Activated CD8-positive, alpha-beta memory T cell treated with anti-CD3 and anti-CD28 coated beads, Interleukin-2, amount 10 ng/mL, durations not matched to agents 7 days and 5 days (primary cell): ENCODE measurements at places on chromosomes 1 and 21. TPM values are rescaled to one million over a fixed set of nuclear protein-coding genes. Genes with fewer than 3 reads are reported as not detected.

- H3K36me3 ChIP-seq = peaks cover 25% of the 10 kb centered on the region
- no peak for DNase-seq
- H3K4me3 ChIP-seq = no peak overlapping the region
- no peaks in the 10 kb centered on the region for H3K27me3 ChIP-seq
- H3K4me1 ChIP-seq = peaks cover 24% of the 10 kb centered on the region
- H3K27ac ChIP-seq = no peak overlapping the region
Measured at GRCh38 chr1:150692720-150693119, 4.2 kb downstream of the GOLPH3L start.

DNA sequence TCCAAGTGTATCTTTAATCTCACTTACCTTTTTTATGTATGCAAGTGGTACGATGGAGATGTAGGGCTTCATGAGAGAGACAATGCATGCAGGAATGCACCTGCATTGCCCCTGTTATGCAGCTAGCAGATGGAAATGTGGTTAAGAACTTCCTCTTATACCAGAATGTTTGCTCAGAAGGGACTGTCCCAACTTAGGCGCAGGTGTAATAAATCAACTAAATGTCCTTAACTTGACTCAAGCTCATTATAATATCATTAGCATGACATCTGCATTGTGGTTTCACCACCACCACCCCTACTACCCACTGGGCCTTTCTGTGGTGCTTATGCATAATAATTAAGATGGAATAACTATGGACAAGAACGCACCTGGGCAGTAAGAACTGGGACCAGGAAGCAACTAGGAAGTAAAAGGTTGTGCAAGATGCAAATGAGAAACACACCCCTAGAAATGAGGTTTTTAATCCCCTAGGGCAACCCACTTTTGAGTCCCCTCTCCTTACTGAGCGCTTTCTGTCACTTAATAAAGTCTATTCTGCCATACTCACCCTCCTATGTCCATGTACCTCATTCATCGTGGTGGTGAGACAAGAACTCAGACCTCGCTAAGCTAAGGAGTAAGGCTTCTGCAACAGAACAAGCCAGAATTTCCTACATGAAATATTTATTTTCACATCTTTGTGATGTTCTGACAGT lies 1103.3 kb upstream of the B3GALT2 start:
- H3K36me3 ChIP-seq = no peaks in the 10 kb centered on the region
- peaks cover 10% of the 10 kb centered on the region for H3K4me1 ChIP-seq
- no peak overlapping the region for H3K4me3 ChIP-seq
- no peak overlapping the region for H3K27ac ChIP-seq
- peak; percentile 41 for DNase-seq

DNA sequence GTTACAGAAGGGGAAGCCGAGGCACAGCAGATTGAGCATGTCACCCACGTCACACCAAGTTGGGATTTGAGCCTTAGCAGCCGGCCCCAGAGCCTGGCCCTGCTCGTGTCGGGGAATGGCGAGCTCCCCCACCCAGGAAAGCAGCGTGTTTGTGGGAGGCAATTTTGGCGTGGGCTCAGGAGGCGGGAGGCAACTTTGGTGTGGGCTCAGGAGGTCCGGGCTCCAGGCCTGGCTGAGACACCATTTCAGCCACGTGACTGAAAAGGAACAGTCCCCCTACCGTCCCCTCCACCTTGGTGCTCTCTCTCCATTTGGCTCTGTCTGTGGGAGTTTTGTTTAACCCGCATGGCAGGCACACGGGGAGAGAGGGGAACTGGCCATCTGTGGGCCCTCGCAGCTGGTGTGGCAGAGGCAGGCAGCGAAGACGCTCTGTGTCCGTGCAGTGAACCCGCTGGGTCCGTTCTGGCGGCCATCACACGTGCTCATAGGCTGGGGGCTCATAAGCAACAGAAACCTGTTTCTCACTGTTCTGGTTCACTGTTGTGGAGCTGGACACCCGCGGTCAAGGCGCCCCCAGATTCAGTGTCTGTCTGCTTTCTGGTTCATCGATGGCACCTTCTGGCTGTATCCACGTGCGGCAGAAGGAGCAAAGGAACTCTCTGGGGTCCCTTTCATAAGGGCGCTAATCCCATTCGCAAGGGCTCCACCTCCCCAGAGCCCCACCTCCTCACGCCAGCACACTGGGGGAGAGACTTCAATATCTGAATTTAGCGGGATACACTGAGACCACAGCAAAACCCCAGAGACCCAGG lies 110.2 kb downstream of the CRYAA start:
- no peak for DNase-seq
- no peak overlapping the region for H3K27ac ChIP-seq
- peaks cover 9% of the 10 kb centered on the region for H3K4me1 ChIP-seq
- H3K36me3 ChIP-seq = no peaks in the 10 kb centered on the region
- peaks cover 22% of the 10 kb centered on the region for H3K27me3 ChIP-seq

- H3K27ac ChIP-seq = peak overlapping the region; percentile 11
- no peaks in the 10 kb centered on the region for H3K36me3 ChIP-seq
- H3K4me3 ChIP-seq = no peak overlapping the region
Measured at GRCh38 chr1:212458817-212459216, 26.1 kb downstream of the NENF start.

TMEM200B gene
- 0.09 TPM for total RNA-seq

DNA sequence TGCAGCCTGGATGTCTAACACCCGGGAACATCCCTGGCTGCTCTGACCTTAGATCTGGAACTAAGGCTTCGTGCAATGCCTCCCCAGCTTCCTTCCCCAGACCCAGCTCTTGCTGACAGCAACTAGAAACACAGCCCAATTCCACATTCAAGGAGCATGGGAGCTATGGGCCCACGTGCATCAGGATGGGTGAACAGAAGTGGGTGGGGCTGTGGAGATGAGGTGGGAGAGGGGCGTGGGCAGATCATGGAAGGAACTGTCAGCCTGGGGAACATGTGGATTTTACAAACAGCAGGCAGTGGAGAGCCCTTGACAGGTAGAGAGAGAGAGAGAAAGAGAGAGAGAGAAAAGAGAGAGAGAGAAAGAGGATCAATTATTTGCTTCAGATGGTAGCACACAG lies 231.6 kb downstream of the MATN1 start:
- H3K4me3 ChIP-seq = no peak overlapping the region
- no peak overlapping the region for H3K27ac ChIP-seq
- no peaks in the 10 kb centered on the region for H3K36me3 ChIP-seq
- DNase-seq = no peak
- no peaks in the 10 kb centered on the region for H3K4me1 ChIP-seq
- H3K27me3 ChIP-seq = no peaks in the 10 kb centered on the region

DNA sequence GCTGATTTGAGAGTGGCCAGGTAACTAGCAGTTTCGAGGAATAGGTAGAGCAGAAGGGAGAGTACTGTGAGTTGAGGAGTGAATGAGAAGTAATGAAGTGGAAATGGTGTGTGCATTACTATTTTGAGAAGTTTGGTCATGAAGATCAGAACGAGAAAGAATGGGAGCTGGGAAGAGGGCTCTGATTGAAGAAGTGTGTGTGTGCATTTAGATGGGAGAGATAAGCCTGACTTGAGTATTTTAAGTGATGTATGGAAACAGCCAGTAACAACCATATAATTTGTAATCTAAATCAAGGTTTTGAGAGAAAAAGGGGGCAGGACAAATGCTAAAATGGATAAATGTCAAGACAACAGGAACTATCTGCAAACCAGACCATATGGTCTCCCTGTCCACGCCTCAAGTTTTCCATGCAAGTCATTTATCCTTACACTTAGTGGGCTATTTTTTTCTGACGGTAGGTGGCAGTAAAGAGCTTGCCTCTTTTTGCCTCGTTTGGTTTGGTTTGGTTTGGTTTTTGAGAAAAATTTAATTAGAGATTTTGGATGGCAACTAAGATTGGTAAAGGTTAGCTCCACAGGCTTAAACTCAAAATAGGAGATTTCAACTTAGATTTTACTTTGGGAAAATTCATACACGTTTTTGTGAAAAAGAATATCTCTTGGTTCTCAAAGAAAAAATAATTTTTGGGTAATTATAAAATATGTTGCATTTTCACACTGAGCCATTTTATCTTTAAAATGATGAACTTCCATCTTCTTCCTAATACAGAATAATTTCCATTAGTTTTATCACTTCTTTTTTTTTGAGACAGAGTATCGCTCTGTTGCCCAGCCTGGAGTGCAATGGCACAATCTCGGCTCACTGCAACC lies 9.5 kb upstream of the B3GALNT2 start:
- no peaks in the 10 kb centered on the region for H3K4me1 ChIP-seq
- H3K27me3 ChIP-seq = peaks cover 23% of the 10 kb centered on the region
- no peak overlapping the region for H3K27ac ChIP-seq
- no peaks in the 10 kb centered on the region for H3K36me3 ChIP-seq

GRCh38 chr1:59428828-59429227 lies 131.9 kb downstream of the FGGY start:
- no peaks in the 10 kb centered on the region for H3K27me3 ChIP-seq
- H3K4me3 ChIP-seq = no peak overlapping the region
- H3K4me1 ChIP-seq = peaks cover 10% of the 10 kb centered on the region
- peaks cover 3% of the 10 kb centered on the region for H3K36me3 ChIP-seq
- DNase-seq = no peak

DNA sequence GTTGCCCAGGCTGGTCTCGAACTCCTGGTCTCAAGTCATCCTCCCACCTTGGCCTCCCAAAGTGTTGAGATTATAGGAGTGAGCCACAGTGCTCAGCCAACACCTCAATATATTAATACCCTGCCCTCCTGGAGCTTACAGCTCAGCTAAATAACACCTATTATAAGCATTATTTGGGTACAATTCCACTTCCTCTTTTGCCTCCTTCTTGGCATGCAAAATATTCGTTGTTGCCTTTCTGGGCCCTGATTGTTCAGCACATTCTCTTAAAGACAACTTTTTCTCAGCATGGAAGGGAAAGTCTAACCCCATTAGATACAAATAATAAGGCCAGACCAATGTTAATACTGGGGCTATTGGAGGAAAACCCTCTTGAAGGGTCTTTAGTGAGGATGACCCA lies 2.8 kb downstream of the PAQR7 start:
- H3K4me1 ChIP-seq = peaks cover 10% of the 10 kb centered on the region
- DNase-seq = no peak
- no peak overlapping the region for H3K4me3 ChIP-seq
- no peak overlapping the region for H3K27ac ChIP-seq
- H3K36me3 ChIP-seq = no peaks in the 10 kb centered on the region
- peaks cover 15% of the 10 kb centered on the region for H3K27me3 ChIP-seq

GRCh38 chr1:110240476-110241210 lies 30.5 kb downstream of the KCNC4 start:
- no peak overlapping the region for H3K27ac ChIP-seq
- peaks cover 13% of the 10 kb centered on the region for H3K4me1 ChIP-seq
- no peaks in the 10 kb centered on the region for H3K27me3 ChIP-seq
- H3K4me3 ChIP-seq = no peak overlapping the region
- no peaks in the 10 kb centered on the region for H3K36me3 ChIP-seq

DNA sequence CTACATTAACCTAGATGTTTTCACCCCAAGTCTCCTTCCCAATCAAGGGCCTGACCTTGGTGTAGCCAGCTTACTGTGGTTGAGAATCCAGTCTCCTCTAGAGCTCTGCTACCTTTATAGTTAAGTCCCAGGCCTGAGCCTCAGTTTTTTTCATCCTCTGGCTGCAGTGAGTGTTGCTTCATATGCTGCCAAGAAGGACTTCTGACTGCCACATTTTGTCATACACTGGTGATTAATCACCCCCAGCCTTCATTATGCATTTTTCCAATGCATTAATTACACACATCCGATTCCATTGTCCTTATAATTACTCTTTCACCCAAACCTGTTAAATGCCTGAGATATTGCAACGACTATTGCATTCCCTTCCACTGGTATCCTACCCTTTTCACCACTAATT lies 66.3 kb upstream of the FGGY start:
- no peaks in the 10 kb centered on the region for H3K4me1 ChIP-seq
- no peak for DNase-seq
- no peak overlapping the region for H3K4me3 ChIP-seq
- no peak overlapping the region for H3K27ac ChIP-seq
